ENCODE measurements at places on chromosomes 1 and 21. TPM values are rescaled to one million over a fixed set of nuclear protein-coding genes. Genes with fewer than 3 reads are reported as not detected.

Gene ITLN1
- total RNA-seq = 6.3 TPM

Gene AMY1B
- 0.57 TPM for total RNA-seq

Gene NGF
- not detected for total RNA-seq

Gene FAM229A
- 43.0 TPM for total RNA-seq

- no peak for DNase-seq
- no peaks in the 10 kb centered on the region for H3K27me3 ChIP-seq
- no peaks in the 10 kb centered on the region for H3K4me1 ChIP-seq
- H3K36me3 ChIP-seq = no peaks in the 10 kb centered on the region
Measured at GRCh38 chr1:45968941-45969666, 163.3 kb downstream of the PIK3R3 start.

DNA sequence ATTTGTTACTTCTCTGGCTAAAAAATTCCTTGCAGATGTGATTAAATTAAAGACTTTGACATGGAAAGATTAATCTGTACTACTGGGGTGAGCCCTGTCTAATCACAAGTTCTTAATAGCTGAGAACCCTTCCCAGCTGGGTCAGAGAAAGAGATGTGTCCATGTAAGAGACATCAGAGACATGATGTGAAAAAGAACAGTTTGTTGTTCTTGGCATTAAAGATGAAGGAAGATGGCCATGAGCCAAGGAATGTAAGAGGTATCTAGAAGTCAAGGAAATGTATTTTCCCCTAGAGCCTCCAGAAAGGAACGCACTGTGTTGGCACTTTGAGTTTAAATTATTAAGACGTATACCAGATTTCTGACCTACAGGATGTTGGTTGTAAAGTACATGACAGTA is 1271.5 kb upstream of the PRMT6 start:
- no peaks in the 10 kb centered on the region for H3K4me1 ChIP-seq
- no peak for DNase-seq
- H3K4me3 ChIP-seq = no peak overlapping the region
- H3K36me3 ChIP-seq = no peaks in the 10 kb centered on the region
- no peak overlapping the region for H3K27ac ChIP-seq

- H3K27me3 ChIP-seq = no peaks in the 10 kb centered on the region
- peaks cover 46% of the 10 kb centered on the region for H3K4me1 ChIP-seq
- peaks cover 4% of the 10 kb centered on the region for H3K36me3 ChIP-seq
- peak; percentile 93 for DNase-seq
Measured at GRCh38 chr1:155017041-155017945, 14.7 kb downstream of the ZBTB7B start.

- no peak overlapping the region for H3K27ac ChIP-seq
- no peaks in the 10 kb centered on the region for H3K4me1 ChIP-seq
- no peak overlapping the region for H3K4me3 ChIP-seq
- no peak for DNase-seq
- H3K27me3 ChIP-seq = no peaks in the 10 kb centered on the region
Measured at GRCh38 chr1:88936760-88937342, 45.5 kb upstream of the GTF2B start.

Data from upper lobe of left lung (tissue), 6 donors.